ENCODE measurements at places on chromosomes 7 and 10.

DNA sequence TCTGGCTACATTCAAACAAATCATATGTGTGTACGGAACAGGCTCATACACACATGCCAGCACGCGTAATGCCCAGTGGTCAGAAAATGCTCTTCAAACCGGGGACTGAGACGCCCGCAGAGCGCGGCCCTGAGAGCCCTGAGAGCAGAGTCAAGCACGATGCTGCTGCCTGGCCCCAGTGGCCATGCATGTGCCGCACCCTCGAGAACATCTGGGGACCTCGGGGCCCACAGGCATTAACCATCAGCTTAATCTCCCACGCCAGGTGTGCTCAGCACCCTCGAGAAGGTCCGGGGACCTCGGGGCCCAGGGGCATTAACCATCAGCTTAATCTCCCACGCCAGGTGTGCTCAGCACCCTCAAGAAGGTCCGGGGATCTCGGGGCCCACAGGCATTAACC lies 163.1 kb downstream of the PTPRN2 start:
- no peak overlapping the region for H3K27ac ChIP-seq
- H3K4me3 ChIP-seq = no peak overlapping the region
- no peaks in the 10 kb centered on the region for H3K4me1 ChIP-seq
- no peaks in the 10 kb centered on the region for H3K36me3 ChIP-seq

GRCh38 chr10:126929391-126929790 lies 24.2 kb downstream of the DOCK1 start:
- no peaks in the 10 kb centered on the region for H3K36me3 ChIP-seq
- no peak overlapping the region for H3K27ac ChIP-seq
- H3K27me3 ChIP-seq = no peaks in the 10 kb centered on the region
- peaks cover 36% of the 10 kb centered on the region for H3K4me1 ChIP-seq
- H3K4me3 ChIP-seq = no peak overlapping the region

DNA sequence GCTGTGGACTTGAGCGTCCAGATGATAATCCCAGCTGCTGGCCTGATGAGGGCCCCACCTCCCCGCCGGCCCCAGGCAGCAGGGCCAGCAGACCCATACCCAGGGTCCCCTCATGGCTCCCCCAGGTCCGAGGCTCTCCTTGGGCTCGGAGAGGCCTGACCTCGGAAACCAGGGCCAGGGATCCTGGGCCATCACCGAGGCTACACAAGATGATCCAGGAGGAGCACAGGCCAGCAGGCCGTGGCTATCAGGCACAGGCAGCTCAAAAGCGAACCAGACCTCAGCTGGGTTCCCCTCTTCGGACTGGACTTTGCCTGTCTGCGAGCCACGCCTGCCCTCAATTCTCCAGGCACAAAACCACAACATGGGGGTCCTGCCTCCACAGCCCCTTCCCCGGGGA lies 17.4 kb downstream of the PDGFA start:
- peaks cover 38% of the 10 kb centered on the region for H3K36me3 ChIP-seq
- peaks cover 31% of the 10 kb centered on the region for H3K4me1 ChIP-seq
- H3K4me3 ChIP-seq = no peak overlapping the region
- no peaks in the 10 kb centered on the region for H3K27me3 ChIP-seq

GRCh38 chr10:4307910-4308309 lies 518.1 kb upstream of the AKR1E2 start:
- H3K4me1 ChIP-seq = peaks cover 4% of the 10 kb centered on the region
- DNase-seq = no peak
- no peak overlapping the region for H3K4me3 ChIP-seq
- H3K36me3 ChIP-seq = no peaks in the 10 kb centered on the region
- H3K27ac ChIP-seq = no peak overlapping the region
- H3K27me3 ChIP-seq = no peaks in the 10 kb centered on the region
